ENCODE measurements at places on chromosomes 5 and 9.

GRCh38 chr9:127197861-127198430 is 66.6 kb upstream of the GARNL3 start:
- no peak for DNase-seq

DNA sequence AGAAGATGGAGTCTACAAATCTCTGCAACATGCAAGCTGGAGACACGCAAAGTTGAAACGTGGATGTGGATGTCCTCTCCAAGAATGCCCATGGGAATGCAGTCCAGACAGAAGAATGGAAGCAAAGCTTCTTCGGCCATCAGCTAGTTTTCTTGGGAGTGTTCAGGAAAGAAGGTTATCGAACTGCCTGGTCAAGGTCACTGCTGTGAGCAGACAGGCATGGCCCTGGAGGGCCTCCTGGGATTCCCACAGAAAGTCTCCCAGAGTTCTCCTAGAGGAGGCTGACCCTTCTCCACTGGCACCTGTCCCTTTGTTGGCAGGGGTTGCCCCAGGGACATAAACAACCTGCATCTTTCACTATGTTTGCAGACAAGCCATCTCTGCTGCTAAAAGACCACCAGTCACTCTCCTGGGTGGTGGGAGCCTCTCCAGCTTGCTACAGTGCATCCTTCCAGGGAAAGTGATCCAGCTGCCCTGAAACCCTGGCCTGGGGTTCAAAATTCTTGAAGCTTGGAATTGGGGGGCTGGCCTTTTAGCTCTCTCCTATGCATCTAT is 265.8 kb downstream of the SYK start:
- no peak for DNase-seq

DNA sequence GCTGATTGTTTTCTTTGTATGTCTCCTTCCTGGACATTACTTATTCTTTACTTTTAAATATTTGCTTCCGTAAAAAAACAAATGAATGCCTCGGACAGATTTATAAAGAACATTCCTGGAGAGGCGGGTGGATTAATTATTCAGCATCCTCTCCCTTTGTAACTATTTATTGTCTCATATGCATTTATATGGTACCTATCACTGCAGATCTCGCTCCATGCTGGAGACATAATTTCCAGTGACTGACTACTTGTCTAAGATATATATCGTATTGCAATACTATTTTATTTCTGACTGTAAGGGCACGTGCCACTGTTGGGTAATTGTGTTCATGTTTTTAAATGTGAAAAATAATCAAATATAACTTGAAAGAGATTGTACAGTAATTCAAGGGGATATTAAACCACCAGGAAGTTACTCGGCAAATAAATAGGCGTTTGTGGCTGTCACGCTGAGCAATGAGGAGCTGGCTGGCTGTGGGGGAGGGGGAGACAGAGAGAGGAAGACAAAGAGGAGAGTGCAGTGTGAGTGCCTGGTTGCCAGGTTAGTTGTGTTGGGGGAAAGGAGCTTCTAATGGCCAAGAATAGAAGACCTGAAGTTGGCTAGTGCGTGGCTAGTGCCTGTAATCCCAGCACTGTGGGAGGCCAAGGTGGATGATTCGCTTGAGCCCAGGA is 131.8 kb upstream of the GABRP start:
- no peak for DNase-seq

- DNase-seq: no peak
Measured at GRCh38 chr5:173420108-173420507, 91.9 kb upstream of the STC2 start.

GRCh38 chr9:34457266-34458012 is 931 bp downstream of the FAM219A start:
- DNase-seq: no peak

DNA sequence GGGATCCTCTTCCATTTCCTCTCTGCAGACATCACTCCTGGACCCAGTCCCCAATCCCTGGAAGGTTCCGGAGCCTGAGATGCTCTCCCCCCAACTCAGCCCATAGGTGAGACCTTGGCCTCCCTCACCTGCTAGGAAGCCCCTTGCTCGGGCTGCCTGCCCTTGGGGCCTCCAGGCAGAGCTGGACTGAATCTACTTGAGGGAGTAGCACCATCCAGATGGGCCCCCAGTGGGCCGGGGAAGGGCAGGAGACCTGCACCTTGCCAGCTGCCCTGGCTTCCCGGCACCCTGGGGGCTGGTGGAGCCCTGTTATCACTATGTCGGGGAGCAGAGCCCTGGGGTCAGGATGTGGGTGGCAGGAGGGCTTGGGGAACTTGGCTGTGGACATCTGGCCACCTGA is 26.9 kb upstream of the TMEM250 start:
- no peak for DNase-seq

DNA sequence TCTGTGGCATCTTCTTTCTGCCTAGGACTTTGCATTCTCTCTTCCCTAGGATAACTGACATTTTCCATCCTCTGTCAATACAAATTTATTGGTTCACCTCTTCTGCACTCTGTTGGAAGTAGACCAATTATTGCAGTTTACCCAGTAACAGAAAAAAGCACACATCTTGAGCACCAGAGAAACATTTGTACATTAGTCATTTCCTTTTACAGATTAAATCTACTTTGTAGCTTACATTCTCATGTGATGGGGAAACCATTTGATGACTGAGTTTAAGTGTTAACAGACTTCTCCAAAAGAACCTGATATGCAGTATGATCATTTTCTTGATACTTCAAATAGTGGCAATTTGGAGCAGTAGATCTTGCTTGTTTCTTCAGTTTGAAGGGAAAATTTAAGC is 1098.8 kb downstream of the DTWD2 start:
- no peak for DNase-seq

GRCh38 chr5:170490381-170490780 is 13.4 kb upstream of the KCNIP1 start:
- no peak for DNase-seq

GRCh38 chr9:108834959-108835665 is 20.7 kb downstream of the ACTL7B start:
- no peak for DNase-seq

DNA sequence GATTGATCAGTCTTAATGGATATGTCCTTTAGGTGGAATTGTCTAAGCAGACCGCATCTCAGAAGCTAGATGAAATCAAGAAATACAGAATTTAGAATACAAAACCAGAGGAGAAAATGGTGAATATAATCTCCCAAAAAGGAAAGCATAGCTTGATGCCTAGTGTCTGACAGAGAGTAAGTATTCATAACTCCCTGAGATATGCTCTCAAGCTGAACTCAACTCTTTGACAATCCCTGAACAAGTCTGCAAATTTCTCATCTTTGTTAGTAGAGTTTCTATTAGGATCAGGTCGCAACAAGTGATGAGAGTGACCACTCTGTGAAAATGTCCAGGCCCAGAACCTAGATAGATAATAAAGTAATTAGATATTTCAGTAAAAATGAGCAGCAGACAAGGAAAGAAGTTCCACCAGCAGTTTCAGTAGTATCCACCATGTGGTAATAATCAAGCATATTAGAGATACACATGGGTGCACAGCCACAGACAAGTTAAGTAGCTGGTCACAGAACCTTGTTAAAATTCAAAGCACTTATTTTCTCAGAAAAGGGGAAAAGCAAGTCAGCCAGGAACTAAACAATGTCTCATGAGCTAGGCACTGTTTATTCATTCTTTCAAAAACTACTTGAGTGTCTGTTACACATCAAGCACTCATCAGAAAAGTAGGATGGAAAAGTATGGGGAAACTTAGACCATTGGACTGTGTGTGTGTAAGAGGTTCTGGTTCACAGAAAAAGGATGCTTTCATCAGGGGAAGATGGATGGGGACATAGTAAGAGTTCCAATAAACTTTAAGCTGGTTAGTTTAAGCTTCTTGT is 481.5 kb upstream of the TUSC1 start:
- no peak for DNase-seq

DNA sequence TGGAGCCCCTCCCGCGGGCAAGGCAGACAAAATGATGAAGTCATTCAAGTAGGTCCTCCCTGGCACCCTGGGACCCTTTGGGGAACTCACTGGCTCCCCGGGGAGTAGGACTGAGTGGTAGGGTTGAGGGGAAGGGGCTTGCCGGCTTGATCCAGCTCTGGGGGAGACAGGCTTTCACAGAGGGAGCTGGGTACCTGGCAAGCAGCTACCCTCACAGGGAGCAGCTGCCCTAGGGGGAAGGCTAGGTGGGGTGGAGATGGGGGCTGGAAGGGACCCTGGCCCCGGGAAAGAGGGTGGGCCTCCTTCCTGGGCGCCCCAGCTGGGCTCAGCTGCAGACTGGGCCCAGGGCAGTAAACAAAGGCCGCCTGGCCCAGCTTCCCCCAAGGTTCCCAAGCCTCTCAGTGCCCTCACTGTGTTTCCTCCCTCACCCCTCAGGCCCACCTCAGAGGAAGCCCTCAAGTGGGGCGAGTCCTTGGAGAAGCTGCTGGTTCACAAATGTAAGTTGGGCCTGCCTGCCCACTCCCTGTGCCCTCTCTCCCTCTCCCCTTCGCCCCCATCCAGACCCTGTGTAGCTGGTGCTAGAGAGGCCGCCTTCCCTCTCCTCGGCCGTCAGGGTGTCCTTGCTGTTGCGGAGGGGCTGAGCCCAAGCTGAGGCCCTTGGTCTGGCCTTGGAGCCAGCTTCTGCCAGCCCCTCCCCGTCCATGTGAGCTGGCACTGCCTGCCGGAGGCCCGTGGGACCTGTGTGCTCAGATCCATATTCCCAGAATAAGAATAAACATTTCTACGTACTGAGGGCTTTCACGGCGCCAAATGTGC is 131.2 kb downstream of the RGS3 start:
- DNase-seq: no peak

DNA sequence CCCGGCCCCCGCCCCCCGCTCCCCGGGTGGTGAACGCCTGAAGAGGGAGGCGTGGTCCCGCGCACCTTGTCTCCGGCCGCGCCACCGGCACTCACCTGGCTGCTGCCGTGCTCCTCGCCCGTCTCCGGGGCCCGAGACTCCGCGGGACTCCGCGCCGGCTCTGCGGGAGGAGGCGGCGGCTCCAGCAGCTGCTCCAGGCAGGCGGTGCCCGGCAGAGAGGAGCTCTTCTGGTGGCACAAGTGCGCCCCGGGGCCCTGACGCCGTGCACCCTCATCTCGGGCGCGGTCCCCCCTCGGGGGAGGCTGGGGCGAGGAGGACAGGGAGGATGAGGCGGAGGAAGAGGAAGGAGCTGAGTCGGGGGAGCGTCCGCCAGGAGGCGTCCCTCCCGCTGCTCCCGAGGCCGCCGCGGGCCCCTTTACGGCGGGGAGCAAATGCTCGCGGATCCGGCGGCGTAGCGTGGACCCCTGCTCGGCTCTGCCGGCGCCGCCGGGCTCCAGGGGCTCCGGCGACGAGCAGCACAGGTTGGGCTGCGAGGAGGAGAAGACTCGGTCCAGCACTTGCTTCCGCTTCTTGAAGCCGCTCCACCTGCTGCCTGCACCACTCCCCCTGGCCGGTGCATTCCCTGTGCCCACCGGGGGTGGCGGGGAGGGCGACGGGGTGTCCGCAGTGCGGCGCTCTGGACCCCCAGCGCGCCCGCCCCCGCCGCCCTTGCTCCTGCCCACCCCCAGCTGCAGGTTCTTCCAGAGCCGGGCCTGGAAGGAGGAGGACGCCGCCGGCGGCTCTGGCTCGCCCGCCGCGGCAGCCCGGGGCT is 928 bp downstream of the MCTP1 start:
- no peak for DNase-seq

DNA sequence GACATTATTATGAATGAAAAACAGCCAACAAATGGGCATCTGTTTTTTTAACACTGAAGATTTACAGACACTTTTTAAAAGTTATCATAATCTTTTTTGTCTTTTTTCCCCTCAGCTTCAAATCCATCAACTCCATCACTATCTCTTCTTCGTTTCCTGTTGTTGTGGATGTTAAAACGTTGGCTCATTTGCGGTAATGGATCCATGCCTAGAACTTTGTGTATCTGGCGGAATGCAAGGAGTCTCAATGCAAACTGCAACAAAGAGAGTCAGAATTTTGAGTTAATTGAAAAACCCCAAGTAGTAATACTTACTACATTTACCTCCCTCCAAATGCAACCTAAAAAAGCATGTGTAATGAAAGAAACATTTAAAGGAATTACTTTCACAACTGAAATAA is 42.9 kb upstream of the MTMR12 start:
- no peak for DNase-seq

DNA sequence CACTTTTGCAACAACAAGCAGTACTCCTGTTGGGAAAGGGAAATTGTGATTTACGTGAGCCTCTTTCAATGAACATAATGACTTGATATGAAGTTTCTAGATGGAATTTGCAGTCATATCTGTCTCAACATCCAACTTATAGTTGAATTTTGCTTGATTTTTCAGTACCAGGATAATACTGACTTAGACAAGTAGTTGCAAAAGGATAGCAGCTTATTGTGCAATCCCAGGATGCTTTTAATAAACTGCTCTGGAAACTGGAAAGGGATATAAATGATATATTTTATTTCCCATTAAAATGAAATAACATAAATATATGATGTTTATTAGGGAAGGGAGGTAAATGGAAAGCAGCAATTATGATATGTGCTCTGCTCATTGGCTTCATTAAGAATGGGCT is 174.4 kb upstream of the RGMB start:
- DNase-seq: no peak

DNA sequence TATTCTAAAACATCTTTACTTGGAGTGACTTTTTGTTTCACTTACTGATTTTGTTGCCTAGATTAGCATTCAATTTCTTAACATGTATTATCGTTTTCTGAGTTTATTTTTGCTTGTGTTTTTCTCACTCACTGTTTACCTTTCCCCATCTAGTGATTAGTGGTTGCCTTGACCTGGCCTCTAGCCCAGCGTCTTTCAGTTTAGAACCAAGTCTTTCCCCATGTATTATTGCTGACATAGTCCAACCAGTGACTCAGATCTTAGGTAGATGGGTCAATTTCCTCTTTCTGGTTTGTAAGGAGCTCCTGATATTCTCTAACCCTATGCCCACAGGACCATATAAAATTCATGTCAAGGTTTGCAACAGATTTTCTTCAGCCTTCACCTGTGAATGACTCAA is 135.5 kb downstream of the PRR16 start:
- no peak for DNase-seq

DNA sequence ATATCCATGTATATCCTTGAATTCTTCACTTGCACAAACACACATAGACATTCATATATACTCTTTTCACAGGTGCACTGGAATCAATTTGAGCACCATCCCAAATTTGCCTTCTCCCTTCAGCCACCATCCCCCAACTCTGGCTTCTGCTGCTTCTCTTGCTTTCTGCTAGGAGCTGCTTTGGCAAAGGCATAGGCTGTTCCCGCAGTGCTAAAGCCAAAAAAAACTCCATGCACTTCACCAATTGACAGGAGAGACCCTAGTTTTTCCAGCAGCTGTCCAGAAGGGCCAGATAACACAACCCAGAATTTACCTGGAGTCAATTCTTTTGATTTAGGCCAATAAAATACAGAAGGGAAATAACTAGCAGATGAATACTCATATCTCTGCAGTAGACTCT is 251.3 kb downstream of the NR2F1-AS1 start:
- DNase-seq: no peak

GRCh38 chr5:41641621-41642020 is 131.2 kb upstream of the PLCXD3 start:
- no peak for DNase-seq

DNA sequence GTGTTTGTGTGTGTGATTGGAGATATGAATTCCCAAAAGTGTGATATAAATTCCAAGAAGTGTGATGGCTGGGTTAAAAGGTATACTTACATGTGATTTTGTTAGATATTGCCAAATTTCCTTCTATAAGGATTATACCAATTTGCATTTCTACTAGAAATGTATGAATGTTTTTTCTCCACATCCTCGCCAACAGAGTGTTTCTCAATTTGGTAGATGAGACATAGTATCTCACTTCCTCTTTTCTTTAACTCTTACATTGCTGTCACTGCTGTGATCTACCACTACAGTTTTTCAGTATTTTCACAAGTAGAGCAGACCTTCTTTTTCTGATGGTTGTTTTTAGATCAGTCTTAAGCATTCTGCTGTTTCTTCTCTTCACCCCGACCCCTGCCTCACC is 111.3 kb downstream of the FER start:
- no peak for DNase-seq

Data from stimulated activated CD4-positive, alpha-beta T cell treated with anti-CD3 and anti-CD28 coated beads, Interleukin-15, amount 100 ng/mL, for 1 hour (primary cell).